Mesendoderm (in vitro differentiated cells): ENCODE measurements at places on chromosomes 2 and 18.

DNA sequence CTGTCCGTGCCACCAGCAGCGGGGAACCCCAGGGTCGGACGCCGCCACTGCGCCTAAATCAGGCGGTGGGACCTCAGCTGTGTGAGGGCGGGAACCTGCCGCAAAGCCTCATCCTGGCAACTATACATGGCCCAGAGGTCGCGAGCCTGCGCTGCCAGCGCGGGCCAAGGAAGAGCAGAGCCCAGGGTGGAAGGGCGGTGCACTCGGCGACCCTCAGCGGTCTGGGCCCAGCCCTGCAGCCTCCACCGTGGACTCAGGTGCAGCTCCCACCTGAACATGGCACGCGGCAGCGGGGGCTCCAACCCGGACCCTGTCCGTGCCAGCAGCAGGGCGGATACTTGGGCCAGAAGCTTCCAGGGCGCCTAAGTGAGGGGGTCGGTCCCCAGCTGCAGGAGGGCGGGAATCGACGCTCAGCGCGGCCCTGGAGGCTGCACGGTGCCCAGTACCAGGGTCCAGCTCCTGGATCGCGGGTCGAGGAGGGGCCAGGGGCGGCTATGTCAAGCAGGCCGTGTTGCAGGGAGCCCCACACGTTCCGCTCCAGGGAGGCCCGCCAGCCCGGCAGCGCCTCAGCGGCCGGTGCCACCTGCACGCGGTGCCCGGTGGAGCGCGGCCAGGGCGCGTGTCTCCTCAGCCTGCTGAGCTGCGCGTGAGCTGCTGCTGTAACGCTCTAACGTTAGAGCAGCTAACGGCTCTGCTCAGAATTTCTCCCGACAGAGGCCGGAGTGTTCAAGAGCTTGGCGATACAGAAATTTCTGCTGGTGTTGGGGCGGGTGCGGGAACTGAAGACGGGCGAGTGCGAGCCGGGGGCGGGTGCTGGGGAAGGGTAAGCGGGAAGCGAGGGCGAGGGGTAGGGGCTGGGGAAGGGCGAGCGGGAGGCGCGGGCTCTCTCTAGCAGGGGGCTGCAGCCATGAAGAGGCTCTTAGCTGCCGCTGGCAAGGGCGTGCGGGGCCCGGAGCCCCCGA lies at the start of gene ANKRD30B:
Gene ANKRD30B, plus strand, starts transcription at position 660 of the 962 bp plus-strand sequence. Its CDS starts 248 bp downstream, at position 908.
- peak; percentile 0 for DNase-seq

DNA sequence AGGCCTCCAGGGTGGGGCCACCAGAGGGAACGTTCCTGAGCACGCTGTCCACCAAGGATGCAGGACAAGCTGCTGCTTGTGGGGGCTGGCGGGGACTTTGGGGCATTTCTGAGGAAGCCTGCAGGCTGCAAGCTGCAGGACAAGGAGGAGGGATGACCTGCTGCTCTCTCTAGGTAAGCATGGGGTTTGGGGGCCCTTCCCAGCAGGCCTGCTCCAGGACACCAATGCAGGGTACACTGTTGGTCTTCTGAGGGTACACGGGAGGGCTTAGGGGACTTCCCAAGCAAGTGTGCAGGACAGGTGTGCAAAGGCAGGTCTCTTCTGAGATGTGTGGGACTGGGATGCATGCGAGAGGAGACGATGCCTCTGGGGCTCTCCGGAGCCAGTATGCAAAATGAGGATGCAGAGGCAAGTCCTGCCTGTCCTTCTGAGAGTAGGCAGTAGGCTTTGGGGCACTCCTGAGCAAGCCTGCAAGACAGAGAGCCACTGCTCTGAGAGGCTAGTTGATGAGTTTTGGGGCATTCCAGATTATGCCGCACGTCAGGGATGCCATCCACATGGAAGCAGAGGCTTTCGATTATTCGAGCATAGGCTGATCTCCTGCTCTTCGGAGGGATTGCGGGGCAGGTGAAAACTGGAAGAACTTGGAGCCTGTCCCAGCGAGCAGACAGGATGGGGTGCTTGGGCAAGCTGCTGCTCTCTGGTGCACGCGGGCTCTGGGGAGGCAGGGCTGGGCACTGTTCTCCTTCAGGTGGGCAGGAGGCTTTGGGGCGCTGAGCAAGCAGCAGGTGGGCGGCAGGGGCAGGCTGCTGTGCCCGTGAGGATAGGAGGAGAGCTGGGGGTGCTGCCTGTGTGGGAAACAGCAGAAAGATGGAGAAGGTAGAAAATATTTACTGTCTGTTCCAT lies 44.6 kb downstream of the CNGA3 start:
- no peak for DNase-seq

DNA sequence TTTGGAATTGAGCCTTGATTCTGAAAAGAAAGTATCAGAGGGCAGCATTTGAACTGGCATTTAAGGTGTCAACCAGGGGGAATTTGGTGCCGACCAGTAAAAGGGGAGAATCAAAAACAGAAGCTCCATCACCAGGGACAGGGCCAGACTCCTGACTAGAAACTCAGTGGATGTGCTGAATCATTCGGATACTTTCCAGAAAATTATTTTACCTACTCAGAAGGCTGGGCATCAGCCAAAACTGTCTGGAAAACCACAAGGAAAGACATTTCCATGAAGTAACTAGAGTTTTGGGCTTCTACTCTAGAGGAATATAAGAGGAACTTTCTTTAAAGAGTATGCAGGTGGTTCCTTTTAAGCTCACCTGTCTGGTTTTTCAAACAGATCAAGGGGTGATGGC lies 756.6 kb downstream of the RNF144A start:
- no peak for DNase-seq

GRCh38 chr2:153584244-153584643 lies 105.7 kb upstream of the RPRM start:
- peak; percentile 51 for DNase-seq

DNA sequence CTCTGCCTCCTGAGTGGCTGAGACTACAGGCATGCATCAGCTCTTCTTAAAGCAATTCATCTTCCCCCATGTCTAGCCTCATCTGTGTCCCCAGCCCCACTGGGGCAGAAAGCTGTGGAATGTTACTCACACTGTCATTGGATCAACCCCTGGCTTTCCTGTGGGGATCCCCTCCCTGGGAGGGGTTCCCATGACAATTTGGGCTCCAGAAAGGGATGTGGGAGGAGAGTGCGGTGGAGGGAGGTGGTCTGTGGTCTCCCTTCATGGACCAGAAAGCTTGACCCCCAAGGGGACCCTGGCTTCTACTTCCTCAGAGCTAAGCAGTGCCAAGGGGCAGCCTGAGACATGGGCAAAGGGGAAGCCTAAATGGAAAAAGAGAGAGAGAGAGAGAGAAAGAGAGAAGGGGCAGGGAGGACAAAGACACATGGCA lies 1.3 kb downstream of the NGEF start:
- no peak for DNase-seq

DNA sequence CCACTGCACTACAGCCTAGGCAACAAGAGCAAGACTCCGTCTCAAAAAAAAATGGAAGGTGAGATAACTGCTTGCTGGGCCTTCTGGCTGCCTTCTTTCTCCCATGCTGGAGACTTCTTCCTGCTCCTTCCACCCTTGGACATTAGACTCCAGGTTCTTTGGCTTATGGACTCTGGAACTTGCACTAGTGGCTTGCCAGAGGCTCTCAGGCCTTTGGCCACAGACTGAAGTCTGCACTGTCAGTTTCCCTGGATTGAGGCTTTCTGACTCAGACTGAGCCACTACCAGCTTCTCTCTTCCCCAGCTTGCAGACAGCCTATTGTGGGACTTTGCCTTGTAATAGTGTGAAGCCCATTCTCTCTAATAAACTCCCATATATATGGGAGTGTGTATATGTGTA lies 118.5 kb upstream of the SLC14A2 start:
- no peak for DNase-seq

- DNase-seq, result no peak
These were observed 1662.9 kb downstream of the SUCLG1 start for GRCh38 chr2:82796132-82796531.

DNA sequence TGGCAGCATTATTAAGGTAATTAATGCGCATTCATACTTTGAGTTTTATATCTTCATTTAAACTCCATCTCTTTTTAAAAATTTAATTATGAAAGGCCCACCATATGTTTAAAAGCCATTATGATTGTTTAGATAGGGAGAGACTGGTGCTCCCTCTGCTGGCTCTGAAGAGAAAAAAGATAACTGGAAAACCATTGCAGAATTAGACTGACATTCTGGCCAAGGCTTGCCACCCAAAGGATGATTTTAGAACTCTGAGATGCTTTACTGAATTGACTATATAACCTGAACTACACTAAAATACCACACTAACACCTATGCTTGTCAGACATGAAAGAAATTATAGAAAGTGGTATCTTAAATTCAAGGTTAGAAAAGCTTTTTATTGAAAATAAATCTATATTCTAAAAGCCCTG lies 127.6 kb upstream of the SPOPL start:
- peak; percentile 53 for DNase-seq

GRCh38 chr18:60593249-60593648 lies 220.7 kb upstream of the MC4R start:
- no peak for DNase-seq

GRCh38 chr2:216339456-216340279 lies 32.6 kb downstream of the MARCHF4 start:
- peak; percentile 93 for DNase-seq

DNA sequence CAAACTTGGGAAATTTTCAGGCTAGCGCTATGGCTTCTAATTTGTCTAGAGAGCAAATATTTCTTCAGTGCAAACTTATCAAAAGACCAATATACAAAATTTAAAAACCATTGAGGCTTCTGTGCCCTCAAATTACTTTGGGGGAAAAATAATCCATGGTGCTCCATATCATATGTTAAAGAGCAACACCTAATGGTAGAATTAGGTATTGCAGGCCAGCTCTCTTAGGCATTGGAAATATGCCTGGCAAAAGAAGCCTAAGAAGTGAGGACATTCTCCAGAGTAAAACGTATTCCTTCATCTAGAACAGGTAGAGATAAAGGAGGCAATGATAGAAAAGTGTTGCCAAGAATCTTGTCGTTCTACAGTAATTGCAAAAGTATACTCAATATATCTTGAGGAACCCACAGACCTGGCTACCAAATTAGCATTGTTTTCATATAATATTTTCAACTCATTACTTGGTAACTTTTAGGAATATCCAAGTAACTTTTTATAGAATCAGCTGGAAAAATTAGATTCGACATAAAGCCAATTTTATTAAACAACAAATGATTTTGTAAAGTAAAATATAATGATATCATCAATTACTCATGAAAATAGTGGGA lies 401.1 kb downstream of the BCL11A start:
- DNase-seq, result peak; percentile 64

- DNase-seq, result no peak
These were observed 261.9 kb downstream of the DYSF start for GRCh38 chr2:71715241-71715750.

- DNase-seq, result no peak
These were observed 88.0 kb downstream of the LDLRAD4 start for GRCh38 chr18:13306583-13306982.

DNA sequence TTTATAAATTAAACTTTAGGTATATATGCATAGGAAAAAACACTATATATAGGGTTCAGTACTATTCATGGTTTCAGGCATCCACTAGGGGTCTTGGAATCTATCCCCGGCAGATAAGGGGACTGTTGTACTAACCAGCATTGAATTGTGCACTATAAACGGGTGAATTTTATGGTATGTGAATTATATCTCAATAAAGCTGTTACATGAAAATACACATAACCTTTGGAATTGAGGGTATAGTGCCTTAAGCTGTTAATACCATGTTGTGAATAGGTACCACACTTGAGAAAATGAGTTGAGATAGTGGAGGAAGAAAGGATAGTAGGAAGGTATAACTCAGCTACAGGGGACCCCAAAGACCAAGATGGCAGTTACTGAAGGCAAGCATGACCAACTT lies 167.3 kb downstream of the HAUS1 start:
- DNase-seq, result no peak

- DNase-seq, result no peak
These were observed 136.4 kb downstream of the HDAC4 start for GRCh38 chr2:239264492-239264837.

DNA sequence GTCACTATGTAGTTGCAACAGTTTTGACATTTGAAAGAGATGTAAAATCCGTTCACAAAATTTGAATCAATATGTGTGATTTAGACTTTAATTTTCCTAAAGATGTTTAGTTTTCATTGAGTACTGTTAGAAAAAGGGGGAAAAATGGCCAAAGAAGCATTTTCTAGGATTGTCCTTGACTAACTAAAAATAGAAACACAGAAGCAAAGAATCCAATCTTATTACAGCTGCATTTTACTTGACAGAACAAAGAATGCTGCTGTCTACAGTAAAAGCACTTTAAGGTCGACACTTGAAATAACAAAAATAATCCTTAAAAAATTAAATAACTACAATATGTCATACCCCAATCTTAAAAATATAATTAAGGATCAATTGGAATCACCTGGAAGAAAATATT lies 48.9 kb downstream of the FRZB start:
- no peak for DNase-seq

DNA sequence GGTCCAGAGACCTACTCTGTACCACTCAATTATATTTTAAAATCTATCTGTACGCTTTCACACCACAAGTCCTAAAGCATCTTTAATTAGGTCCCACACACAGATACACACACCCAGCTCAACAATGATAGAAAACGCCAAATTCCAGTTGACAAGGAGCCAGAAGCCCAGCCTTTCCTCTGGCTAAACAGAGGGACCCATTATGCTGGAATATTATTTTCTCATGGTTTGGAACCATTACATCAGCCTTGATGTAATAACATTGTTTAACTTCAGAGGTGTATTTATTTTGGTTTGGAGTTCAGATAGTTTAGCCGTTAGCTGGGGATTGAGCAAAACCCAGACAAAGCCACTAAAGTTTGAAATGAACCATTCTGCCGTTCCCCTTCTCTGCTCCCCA lies 14.0 kb upstream of the INHBB start:
- DNase-seq, result no peak

GRCh38 chr2:121837591-121837990 lies 82.1 kb downstream of the TSN start:
- DNase-seq, result no peak

GRCh38 chr2:101516823-101517690 lies 42.1 kb upstream of the RFX8 start:
- no peak for DNase-seq

DNA sequence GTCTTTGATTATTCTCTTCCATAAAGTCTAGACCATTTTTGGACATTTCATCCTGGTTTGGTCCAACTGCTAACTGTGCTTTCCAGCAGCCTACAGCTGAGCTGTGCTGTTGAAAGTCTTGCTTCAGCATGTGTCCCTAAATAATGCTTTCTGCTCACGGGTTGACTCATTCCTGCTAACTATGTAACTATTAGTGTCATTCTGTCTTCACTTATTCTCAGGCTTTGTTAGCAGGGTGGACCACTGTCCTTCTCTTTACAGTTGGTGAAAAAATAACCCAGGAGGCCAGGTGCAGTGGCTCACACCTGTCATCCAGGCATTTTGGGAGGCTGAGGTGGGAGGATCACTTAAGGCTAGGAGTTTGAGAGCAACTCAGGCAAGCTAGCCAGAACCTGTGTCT lies 8.9 kb downstream of the ADAM23 start:
- no peak for DNase-seq

DNA sequence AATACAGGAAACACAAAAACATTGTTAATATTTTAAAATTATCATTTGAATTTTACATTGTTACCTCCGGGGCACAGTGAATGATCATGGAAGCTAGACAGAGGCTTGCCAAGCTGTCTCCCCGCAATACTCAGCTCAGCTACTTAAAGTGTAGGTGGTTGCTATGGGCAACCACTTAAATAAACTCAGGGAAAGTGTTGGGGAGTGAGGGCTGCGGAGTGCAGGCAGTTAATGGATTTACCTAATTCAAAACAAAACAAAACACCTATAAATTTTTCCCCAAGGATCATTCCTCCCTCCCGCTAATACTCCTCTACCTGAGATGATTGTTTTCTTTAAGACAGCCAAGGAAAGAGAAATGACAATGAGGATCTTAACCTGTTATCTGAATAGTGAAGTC lies 349.5 kb downstream of the TGIF1 start:
- DNase-seq, result peak; percentile 87
